Activated naive CD4-positive, alpha-beta T cell treated with Interleukin-2 at 50 U/mL for 16 hours (primary cell): ENCODE measurements at places on chromosomes 1 and 21.

GRCh38 chr1:103160281-103160680 lies 52.0 kb upstream of the COL11A1 start:
- DNase-seq = no peak

- DNase-seq = no peak
Measured at GRCh38 chr1:67780637-67781036, 52.6 kb downstream of the GNG12 start.

DNA sequence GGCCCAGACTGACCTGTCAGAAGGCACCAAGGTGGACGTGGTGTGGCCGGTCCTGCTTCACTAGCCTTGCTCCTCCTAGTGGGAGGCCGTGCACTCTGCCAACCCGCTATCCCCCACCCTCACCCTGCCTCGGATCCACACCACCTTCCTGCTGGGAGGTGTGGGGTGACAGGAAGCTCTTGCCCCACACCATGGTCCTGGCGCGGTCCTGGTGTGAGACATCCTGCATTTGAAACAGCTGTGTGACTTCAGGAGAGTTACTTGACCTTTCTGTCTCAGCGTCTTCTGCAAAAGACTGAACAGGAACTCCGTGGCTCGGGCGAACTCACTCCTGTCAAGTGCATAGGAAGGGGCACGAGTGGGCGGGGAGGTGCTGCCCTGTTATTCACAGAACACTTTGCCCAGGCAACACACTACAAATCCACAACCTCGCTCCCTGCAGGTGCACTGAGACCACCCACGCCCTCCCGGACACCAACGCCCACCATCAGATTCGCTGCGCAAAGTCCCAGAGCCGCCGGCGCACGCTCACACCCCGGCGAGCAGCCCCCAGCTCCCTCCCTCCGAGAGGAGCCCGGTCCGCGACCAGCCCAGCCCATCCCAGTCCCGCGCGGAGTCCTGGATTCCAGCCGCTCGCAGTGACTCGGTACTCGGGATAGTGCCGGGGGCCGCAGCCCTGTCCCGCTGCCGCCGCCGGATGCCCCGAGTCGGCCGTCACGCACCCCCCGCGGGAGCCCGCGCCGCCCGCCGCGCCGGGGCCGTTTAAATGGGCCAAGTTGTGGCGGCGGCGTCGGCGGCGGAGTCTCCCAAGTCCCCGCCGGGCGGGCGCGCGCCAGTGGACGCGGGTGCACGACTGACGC lies at the start of gene SAMD11:
TSS of gene SAMD11 (plus strand) at position 793 of the 860 bp plus-strand sequence. CDS start 509 bp downstream, outside the sequence.
- DNase-seq = peak; percentile 72

DNA sequence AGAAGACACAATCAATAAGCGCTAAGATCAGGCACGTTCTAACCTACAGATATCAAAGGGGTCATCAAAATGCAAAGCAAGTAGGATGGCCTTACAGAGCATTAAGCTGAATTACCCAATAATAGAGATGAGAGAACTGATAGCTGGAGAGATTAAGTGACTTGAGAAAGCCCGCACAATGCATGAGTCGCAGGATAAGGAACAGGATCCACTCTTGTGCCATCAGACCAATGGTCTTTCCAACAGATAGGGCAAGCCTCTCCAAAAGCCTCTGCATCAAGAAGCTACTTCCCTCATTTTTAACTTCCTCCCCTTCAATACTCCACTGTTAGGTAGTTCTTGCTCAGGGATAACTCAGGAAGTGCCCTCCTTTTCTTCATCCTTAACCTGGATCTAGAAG lies 2.6 kb downstream of the CHML start:
- no peak for DNase-seq

DNA sequence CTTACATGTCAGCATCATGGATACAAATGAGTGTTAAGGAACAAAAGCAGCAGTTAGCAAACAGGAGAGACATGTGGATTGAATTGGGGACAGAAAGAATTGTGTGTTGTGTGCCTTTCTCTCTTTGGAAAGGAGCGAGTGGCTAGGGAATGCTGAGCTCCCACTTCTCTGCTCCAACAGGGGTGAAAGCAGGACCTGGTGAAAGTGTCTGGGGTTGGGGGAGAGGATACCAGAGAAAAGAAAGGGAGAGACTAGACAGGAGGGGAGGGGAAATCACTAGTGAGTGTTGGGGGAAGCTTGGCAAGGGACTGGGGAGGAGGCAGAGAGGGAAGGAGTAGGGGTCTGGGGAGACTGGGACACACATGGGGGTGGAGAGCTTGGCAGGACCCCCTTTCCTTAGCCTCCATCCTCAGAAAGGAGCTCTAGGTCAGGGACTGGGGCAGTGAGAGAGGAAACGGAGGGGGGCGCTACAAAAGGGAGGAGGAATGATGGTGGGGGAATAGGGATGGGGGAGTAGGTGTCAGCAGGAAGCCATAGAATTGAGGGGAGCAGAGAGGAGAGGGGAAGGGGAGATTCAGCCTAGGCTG lies 2.2 kb downstream of the KIRREL1 start:
- DNase-seq = no peak

- DNase-seq = no peak
Measured at GRCh38 chr1:56496821-56497772, 82.3 kb downstream of the PLPP3 start.
